Lung microvascular endothelial cell (primary cell): ENCODE measurements at places on chromosomes 4 and X. TPM values are rescaled to one million over a fixed set of nuclear protein-coding genes. Genes with fewer than 3 reads are reported as not detected.

GRCh38 chr4:66658809-66659208 lies 886.5 kb downstream of the CENPC start:
- no peak for DNase-seq

GRCh38 chrX:41081821-41082220 lies 3.4 kb upstream of the USP9X start:
- DNase-seq = no peak

- DNase-seq = no peak
Observed at GRCh38 chr4:2742081-2742822, 13.9 kb downstream of the TNIP2 start.

- DNase-seq = no peak
Observed at GRCh38 chr4:168633064-168633463, 136.2 kb downstream of the PALLD start.

GRCh38 chr4:57989430-57989829 lies 879.2 kb upstream of the IGFBP7 start:
- no peak for DNase-seq

GRCh38 chrX:74090049-74090448 lies 213.9 kb upstream of the ZCCHC13 start:
- no peak for DNase-seq

GRCh38 chr4:2078584-2078983 lies 19.5 kb downstream of the NAT8L start:
- DNase-seq = no peak

DNA sequence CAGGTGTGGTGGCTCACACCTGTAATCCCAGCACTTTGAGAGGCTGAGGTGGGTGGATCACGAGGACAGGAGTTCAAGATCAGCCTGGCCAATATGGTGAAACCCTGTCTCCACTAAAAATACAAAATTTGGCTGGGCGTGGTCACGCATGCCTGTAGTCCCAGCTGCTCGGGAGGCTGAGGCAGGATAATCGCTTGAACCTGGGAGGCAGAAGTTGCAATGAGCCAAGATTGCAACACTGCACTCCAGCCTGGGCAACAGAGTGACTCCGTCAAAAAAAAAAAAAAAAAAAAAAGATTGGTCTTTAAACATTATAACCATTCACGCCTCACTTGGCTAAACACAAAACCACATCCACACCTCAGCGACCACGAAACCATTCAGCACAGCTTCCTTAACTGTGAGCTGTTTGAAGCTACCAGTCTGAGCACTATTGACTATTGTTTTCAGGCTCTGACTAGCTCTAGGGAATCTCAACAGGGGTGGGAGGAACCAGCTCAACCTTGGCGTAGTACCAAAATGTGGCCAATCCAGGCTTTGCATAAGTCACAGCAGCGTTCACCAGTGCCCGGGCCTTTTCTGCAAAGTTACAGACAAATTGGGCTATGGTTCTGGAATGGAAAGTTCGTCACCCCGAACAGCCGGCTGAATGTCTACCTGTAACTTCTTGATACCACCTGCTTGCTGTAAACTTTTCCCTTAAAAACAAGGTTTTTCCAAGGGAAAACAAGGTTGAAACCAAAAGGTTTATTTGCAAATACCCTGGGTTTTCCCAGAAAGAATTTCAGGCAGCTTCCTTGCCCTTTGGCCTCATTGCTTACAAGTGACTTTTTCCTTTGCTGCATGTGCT lies 73.6 kb upstream of the DHX15 start:
- peak; percentile 54 for DNase-seq

- DNase-seq = no peak
Observed at GRCh38 chr4:75698162-75698962, 25.2 kb upstream of the G3BP2 start.

- DNase-seq = no peak
Observed at GRCh38 chrX:118594697-118595420, 99.2 kb downstream of the DOCK11 start.

- DNase-seq = no peak
Observed at GRCh38 chr4:184286358-184286757, 68.7 kb upstream of the ENPP6 start.

- peak; percentile 15 for DNase-seq
Observed at GRCh38 chr4:20433097-20433705, 181.5 kb downstream of the SLIT2 start.

DNA sequence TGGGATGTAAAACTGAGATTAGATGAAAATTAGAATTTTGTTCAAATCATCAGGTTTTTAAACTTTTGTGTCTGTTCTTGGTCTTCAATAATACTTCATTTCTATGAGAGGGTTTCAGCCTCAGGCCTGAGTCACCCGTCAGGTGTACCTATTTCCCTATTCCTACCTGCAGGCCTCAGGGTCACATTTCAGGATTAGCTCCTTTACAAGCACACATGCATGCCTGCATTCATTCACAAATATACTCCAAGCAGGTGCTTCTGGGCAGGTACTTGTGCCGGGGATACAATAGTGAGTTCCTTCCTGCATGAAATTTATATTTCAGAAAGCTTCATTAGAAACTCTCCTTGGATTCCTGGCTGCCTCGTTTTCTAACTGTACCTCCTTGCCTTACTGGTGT lies 114.9 kb downstream of the SHISA3 start:
- DNase-seq = no peak

DNA sequence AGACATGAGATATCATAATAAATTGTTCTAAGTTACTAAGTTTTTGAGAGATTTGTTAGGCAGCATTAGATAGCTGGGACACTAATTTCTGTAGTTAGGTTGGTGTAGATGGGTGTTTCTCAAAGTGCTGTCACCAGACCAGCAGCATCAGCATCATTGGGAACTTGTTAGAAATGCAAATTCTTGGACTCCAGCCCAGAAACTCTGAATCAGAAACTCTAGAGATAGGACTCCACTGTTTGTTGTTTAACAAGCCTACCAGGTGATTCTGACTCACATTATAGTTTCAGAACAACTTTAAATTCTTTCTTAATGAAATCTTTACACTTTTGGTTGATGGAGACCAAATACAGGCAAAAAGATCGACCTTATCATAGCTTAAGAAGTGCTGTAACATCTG lies 173.7 kb downstream of the PABPC4L start:
- no peak for DNase-seq

DNA sequence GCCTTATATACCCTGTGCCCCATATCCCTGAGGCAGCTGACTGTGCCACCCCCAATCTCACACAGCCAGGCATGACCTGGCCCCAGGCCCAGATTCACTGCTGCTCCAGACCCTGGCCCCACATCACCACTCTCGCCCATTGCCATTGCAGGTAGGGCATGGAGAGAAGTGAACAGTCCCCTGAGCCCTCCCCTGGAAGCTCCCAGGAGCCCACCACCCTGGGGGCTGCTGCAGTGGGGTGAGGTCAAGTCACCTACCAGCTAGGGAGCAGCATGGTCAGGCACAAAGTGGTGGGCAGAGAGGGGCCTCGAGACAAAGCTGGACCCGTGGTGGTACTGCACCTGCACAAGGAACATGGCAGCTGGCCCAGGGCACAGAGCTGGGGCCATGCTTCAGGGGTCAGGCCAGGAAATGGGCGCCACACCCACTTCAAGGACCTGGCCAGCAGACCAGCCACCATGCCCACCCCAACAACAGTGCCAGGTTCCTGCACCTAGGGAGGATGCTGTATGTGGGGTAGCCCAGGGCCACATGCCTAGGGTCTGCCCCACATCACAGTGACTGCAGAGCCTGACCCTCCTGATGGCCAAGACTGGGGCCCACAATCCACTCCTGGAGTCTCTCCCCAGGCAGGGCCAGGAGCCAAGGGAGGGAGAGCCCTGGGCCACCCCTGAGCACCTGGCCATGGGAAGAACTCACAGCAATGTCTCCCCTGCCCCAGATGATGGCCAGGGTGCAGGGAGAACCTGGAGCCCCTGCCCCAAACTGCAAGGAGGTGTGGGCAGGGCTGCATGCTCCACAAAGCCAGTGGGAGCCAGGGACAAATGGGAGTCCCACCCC lies 58.5 kb downstream of the COX18 start:
- DNase-seq = no peak

- no peak for DNase-seq
Observed at GRCh38 chrX:24204331-24204730, 54.8 kb downstream of the ZFX start.

DNA sequence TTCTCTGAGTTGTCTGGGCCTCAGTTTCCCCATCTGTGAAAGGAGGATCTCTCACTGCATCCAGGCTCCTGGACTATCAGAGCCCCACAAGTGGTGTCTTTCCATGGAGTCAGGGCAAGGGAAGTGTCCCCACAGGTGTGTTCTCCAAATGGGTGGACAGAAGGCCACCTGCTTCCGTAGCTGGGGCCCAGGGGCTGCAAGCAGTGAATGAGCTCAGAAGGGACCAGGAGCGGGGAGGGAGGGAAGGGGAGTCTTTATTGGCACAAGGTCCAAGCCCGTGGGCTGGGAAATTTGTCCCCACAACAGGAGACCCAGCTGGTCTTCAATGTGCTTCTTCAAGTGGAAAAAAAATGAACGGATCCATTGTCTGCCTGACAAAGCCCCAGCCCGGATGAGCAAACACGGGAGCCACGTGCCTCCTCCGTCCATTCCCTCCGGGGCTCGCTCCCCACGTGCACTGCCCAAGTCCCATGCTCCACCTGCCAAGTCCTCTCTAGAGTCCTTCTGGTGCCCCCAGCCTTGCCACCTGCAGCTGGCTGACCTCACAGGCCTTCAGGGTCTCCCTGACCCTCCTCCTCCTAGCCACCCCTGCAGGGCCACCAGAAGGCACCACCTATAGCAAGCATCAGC lies 72.0 kb downstream of the JAKMIP1 start:
- DNase-seq = no peak

DNA sequence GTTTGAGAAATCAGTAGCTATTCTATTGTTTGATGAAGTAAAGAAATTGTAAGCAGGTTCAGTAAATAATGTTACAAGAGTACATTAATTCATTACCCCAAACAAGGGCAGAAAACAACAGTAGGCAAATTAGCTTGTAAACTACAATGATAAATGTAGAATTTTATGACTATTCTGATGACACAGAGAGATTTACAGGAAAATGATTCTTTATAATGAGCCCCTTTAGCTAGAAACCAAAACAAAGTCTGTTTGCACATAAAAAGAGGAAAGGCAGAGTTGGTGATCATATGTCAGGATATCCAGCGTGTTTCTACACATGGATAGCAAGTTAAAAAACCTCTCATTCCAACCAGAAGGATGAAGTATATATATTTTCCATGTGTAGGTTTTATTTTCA lies 204.8 kb downstream of the CFAP299 start:
- DNase-seq = no peak

DNA sequence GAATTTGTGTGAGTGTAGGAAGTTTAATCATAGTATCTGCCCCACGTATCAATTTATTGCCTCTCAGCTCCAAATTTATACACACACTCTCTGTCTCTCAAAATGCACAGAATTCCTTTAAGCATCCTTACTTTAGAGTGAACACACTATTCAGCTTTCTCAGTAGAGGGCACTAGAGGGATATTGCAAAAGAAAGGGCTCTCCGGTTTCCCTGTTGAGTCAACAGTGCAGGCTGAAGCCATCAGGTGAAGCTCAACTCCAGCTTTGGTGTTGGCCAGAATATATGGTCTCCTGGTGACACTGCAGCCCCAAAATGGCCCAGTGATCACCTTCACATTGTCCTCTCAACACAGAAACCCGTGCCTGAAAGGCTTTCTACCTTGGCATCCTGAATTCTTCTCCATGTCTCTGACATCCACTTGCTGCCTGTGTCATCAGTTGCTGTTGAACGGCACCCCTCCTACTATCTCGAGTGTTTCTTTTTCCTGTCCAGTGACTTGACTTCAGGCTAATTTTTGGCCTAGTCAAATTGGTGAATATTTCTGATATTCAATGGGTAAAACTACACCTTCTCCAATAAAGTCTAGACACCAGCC lies 670.5 kb downstream of the GABRG1 start:
- DNase-seq = no peak

DNA sequence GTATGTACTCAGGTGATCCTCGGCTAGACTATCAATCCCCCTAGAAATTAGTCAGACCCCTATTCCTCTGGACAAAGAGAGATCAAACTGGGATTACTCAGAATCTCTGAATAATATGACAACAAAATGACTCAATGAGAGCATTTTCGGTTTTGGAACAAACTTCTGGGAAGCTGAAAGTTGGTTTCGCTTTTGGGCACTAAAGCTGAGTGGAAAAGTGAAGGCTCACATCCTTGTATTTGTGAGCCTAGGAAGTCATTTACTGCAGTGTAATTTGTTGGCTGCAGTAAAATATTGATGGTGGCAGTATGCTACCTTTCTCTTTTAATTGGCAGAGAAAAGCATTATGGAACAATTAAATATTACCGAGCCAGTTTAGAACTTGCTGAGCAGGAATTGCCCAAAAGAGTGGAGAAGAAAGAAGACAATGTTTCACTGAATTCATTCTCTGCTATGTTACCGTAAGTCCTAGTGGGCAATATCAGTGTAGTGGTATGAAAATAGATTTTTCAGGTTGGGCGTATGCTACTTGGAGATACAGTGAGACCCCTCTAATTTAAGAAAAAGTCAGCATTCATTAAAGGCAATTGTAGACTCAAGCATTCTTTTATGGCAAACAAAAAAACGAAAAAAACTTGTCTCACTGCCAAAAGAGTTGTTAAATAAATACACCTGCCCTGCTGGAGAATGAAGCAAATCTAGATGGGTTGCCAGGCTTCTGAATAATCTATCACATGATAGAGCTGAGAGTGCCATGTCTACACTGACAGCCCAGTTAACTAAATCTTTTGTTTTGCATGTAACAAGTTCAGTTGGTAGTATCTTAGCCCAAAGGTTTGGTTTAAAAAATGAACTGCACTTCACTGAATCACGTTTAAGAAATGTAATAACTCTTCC lies 69.6 kb downstream of the AGTR2 start:
- DNase-seq = peak; percentile 26

GRCh38 chrX:68932611-68933010 lies 103.8 kb downstream of the EFNB1 start:
- peak; percentile 93 for DNase-seq

- peak; percentile 55 for DNase-seq
Observed at GRCh38 chrX:38664285-38664684, 102.9 kb downstream of the TSPAN7 start.

DNA sequence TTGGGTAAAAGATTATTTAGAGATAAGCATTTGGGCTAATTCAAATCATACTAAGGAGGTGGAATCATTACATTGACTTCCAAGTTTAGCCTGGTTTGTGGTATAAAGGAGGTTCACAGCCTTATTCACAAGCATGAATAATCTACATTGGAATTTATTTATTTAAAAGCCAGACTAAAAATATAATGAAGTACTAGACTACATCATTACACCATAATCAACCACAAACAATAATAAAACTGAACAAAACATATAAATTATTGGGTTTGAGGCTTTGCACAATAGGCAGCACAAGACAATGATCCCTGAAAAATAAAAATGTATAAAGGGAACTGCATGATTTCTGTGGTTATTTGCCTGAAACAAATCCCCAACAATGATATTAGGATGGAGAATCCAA lies 314.0 kb downstream of the GBA3 start:
- DNase-seq = no peak

HTR2C gene
- total RNA-seq = not detected in 2 replicates

SGMS2 gene
- 31.8 and 35.5 TPM in 2 replicates for total RNA-seq

TRPC5OS gene
- total RNA-seq = not detected in 2 replicates

DCLK2 gene
- total RNA-seq = 1.2 and 1.7 TPM in 2 replicates

ASB9 gene
- total RNA-seq = 0.40 and 2.6 TPM in 2 replicates

CXCL8 gene
- 43.4 and 90.9 TPM in 2 replicates for total RNA-seq

CXCL6 gene
- 0.22 and 0.40 TPM in 2 replicates for total RNA-seq
